ENCODE measurements at places on chromosomes 3 and 15. TPM values are rescaled to one million over a fixed set of nuclear protein-coding genes. Genes with fewer than 3 reads are reported as not detected.

The SYNPR gene
- total RNA-seq: 0.25 TPM

The GREM1 gene
- 0.63 TPM for total RNA-seq

The POLG gene
- 42.9 TPM for total RNA-seq

DNA sequence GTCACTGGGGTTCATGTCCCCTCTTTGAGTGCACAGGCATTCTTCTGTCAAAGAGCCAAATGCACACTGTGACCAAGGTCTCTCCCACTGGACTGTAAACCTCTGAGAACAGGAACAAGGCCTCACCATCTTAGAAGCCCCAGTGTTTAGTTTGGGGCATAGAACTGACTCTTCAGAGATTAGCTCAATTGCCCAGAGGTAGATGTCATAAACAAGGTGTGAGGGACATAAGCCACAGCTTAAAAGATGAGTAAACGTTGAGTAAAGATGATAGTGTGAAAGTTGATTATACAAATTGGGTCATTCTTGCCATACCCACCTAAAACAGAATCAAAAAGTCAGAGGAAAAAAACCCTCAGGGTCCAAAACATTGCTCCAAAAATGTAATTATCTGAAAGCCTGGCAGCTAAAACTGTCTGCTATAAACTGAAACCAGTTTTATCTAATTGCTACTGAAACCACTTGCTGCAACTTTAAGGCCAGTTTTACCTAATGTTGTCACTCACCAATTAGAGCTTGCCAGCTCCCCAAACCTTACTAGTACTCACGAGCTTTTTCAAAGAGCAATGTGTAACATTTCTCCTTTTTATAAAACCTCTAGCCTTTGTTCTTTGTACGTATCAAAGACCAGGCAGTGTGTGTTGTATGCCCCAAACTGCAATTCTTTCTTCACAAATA, 415.2 kb downstream of the RAP2B start:
- DNase-seq: no peak

DNA sequence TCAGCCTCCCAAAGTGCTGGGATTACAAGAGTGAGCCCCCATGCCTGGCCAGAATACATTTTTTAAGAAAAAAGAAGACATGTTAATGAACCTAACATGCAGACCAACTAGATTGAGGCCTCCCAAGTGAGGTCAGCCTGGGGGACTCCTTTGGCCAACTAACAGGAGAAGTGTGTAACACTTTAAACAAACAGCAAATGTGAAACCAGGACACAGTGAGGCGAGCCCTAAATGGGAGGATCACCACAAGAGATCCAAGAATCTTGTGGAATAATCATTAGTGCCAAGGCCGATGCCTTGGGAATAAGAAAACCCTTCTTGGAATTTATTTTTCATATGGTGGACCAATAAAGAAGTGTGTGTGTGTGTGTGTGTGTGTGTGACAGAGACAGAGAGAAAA, 73.9 kb downstream of the ATP10A start:
- no peak for DNase-seq

GRCh38 chr15:52013151-52013791, 5.7 kb upstream of the MAPK6 start:
- no peak for DNase-seq
